NCI-H460 (cell line): ENCODE measurements at places on chromosomes 6 and 20. TPM values are rescaled to one million over a fixed set of nuclear protein-coding genes. Genes with fewer than 3 reads are reported as not detected.

DNA sequence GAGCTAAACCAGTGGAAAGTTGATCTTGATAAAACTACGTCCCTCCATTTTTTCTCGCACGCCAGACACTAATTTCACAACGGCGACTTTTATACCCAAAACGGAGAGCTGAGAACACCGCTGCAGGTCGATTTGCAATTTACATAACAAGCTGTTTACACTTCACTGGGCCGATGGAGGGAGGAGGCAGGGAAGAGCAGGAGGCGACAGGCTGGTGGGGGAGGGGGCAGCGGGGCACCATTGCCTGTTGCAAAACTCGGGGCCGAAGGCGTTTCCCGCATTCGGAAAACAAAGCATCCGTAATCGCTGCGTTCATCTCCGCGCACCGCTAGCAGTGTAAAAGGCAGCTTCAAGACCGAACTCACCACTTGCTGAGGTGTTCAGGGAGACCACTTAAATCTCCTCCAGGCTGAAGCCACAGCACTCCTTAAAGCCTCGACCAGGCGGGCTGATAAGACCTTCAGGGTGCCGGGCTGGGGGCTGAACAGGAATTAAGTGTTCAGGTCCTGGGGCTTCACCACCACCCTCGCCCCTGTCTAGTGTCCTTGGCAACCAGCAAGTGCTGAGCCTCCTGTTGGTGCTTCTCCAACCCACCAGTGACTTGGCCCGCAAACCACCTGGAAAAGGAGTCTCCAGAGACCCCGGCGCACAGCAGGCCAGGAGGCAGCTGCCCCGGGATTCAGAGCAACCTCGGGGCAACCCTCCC, 2.0 kb upstream of the FOXC1 start:
- DNase-seq, result peak; percentile 63

DNA sequence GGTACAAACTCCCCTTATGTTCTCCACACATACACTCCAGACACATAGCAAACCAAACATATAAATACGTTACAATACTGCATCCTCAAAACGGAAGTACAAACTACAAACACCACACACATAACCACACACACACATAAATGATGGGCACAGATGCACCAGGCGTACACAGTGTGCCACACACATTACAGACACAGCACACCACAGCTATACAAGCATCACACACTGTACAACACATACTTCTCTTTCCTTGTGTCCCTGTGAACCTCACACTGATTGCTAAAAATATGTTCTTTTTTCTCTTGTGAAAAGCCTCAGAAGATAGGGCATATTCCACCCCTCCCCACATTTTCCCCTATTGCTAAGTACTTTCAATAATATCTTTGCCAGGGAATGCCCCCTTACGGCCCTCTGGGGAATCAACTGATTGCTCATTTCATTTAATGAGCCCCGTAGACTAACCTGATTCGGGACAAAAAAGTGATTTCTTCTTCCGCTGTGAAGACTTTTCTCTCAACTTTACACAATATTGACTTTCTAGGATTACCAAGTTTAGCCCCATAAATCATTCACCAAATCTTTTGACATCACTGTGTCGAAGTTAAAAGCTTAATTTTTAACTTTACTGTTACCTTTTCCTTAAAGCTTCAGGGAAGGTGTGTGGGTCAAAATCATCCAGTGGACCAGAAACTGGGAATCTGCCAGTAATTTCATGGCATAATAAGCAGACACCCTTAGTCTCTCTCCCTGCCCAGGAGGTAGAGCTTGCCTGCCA, at the start of gene SLC17A1:
TSS of gene SLC17A1 (minus strand) at position 521 of the 775 bp plus-strand sequence. CDS start 1,495 bp downstream, outside the sequence.
- DNase-seq, result no peak

Gene FABP7
- not detected in 2 replicates for total RNA-seq

- DNase-seq, result no peak
Observed at GRCh38 chr20:52572687-52573086, 381.1 kb upstream of the ZFP64 start.

GRCh38 chr20:5100684-5101347, 18.9 kb downstream of the PCNA start:
- DNase-seq, result peak; percentile 60

- DNase-seq, result no peak
Observed at GRCh38 chr20:58224097-58224496, 4.4 kb downstream of the ANKRD60 start.

Gene BAG2
- total RNA-seq, result 15.2 and 16.8 TPM in 2 replicates
